ENCODE measurements at places on chromosomes 16 and 17. TPM values are rescaled to one million over a fixed set of nuclear protein-coding genes. Genes with fewer than 3 reads are reported as not detected.

DNA sequence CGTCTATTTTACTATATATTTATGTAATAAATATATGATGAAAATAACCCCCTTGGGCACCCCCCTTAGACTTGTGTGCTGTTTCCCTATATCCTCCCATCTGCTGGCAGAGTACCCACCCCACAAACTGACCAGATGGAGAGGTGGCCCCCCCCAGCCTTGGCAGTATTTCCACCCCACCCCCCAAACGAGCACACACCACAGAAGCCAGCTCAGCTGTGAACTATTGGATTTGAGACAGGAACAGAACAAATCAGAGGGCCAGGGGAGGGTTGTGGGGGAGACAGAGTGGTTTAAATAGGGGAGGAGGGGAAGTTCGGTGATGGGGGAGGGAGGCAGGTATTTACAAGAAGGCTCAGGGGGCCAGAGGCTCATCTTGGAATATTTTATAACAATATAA is 7.8 kb downstream of the NR1D1 start:
- DNase-seq: no peak

- DNase-seq: no peak
Measured at GRCh38 chr17:7382901-7383300, 2.0 kb downstream of the TNK1 start.

GRCh38 chr17:77885678-77886386 is 72.7 kb upstream of the TNRC6C start:
- no peak for DNase-seq

The CCL8 gene
- not detected for total RNA-seq

DNA sequence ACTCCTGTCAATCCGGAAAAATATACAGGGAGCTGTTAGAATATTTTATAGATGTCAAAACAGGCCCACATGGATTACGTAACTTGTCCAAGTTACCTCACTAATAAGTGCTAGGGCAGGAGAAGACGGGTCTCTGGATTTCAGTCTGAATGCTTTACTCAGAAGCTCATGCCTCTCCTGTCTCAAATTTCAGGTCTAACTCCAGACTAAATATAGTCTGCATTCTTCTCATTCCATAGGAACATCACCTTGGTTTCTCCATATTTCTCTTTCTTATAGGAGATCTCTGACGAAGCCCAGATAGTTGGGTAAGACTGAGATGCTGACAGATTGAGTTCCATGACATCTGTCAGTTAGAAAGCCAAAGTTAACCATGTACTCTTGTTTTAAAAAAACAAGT is 174.2 kb downstream of the STX8 start:
- no peak for DNase-seq

DNA sequence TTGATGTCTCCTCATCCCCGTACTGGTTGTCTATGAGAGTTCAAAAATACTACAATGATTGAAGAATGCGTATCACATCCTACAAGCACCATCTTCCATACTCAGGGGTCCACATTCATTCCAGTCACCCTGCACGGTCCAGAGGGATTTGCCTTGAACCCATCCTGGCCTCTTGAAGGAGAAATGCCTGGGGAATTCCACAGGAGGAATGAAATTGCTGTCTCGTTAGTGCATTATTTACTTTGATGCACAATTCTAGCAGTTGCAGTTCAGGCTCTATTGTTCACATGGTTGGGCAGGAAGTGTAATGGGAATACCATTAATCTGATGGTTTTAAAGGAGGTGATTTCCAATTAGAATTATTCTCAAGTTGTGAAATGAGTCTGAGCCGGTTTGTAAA is 369.1 kb upstream of the XYLT1 start:
- no peak for DNase-seq

DNA sequence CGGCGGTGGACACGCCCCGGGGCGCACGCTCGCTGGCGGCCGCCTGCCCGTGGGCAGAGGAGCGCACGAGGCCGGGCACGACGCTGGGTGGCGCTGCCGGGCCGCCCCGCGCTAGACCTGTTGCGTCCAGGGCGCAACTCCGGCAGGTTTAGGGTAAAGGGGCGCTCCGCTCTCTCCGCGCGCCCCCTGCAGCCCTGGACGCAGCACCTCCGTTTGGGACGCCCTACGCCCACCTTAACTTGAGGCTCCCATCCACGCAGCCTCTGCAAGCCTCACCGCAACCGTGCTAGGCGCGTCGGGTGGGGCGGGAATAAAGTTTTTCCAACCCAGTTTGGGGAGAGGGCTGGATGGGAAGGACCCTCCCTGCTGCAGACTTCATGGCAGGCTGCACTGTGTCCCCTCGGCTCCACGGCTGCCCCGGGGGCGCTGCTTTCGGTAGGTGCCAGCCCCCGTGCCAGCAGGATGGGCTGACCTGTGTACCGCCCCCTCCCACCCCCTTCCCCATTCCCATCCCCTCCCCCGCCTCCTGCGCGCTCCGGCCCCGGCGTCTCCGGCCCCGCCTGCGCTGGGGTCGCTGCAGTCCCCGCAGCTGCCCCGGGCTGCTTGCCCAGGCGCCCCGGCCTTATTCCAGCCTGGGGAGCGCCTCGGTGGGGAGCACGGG is at the start of gene SYT17:
Gene SYT17 (plus strand): TSS at position 531 of the 661 bp plus-strand sequence. CDS start 407 bp downstream, outside the sequence.
- peak; percentile 50 for DNase-seq

- no peak for DNase-seq
Measured at GRCh38 chr16:4972938-4973587, 14.9 kb downstream of the SEC14L5 start.

The ZKSCAN2 gene
- 11.6 TPM for total RNA-seq

GRCh38 chr17:71511266-71511995 is 609.4 kb upstream of the SOX9 start:
- no peak for DNase-seq

The ATP6V0D1 gene
- 47.3 TPM for total RNA-seq

The ROGDI gene
- 27.4 TPM for total RNA-seq

DNA sequence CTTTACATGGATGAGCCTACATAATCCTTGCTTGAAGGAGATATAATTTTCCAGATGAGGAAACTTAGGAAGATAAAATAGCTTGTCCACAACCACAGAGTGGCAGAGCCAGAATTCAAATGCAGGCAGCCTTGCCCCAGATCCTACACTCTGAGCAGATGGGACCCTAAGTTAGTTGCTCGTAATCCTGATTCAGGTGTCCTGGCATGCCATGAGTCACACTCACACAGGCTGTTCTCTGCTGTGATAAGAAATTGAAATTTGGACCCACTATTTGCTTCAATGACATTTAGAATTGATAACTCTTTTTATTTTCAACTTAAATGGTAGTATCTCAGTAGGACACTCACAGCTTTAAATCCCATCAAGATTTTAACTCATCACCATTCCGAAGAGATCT is 150.7 kb upstream of the CACNG5 start:
- no peak for DNase-seq

DNA sequence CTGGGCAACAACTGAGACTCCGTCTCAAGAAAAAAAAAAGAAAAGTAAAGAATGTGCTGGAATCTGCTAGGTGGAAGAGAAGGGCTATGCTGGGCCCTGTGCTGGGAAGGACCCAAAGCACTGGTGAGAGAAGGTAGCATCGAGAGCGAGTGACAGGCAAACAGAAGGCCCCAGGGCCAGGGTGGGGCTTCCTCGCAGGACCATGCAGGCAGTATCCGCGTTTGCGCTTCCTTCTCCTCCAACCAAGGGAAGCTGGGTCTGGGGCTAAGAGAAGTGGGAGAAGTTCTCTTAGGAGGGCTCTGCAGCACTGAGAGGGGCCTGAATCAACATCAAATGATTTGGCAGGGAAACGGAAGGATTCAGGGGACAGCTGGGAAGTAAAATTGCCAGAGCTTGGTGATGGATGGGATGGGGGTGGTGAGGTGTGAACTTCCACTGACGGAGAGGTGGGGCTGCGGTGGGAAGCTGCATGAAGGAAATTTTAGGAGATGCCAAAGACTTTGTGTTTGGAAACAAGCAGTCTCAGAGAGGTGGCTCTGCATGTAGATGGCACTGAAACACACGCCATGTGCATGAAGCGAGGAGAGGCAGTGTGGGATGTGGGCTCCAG is 5.2 kb upstream of the ECI1 start:
- no peak for DNase-seq

The RDM1 gene
- 4.8 TPM for total RNA-seq

- DNase-seq: no peak
Measured at GRCh38 chr17:20123209-20123608, 114.0 kb downstream of the SPECC1 start.

DNA sequence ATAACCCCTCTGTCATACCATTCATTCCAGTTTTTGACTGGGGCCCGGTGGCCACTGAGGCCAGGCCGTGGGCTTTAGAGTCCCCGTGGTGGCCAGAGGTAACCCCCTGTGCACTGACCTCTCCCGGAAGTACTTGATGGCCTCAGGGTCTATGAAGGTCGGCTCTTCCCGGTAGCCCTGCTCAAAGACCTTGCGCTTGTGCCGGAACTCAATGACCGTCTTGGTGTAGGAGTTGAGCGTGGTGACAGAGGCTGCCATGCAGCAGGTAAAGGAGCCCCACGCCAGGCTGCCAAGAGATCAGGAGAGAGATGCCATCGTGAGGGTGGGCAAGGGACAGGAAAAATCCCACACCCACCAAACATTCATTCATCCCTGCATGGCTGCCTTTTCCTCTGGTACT is 234.8 kb downstream of the GSG1L start:
- DNase-seq: no peak

DNA sequence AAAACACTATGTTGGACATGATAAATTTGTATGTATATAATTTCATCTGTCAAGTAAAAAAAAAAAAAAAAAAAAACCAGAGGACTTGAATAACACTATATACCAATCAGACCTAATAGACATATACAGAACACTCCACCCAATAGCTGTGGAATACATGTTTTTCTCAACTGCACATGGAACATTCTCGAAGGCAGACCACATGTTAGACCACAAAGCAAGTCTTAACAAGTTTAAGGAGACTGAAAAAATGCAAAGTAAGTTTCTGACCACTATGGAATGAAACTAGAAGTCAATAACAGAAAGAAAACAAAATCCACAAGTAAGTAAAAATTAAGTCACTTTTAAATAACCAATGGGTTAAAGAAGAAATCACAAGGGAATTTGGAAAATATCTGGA is 8.4 kb upstream of the CNTNAP4 start:
- DNase-seq: no peak

GRCh38 chr16:73997971-73998370 is 298.6 kb upstream of the PSMD7 start:
- DNase-seq: no peak

DNA sequence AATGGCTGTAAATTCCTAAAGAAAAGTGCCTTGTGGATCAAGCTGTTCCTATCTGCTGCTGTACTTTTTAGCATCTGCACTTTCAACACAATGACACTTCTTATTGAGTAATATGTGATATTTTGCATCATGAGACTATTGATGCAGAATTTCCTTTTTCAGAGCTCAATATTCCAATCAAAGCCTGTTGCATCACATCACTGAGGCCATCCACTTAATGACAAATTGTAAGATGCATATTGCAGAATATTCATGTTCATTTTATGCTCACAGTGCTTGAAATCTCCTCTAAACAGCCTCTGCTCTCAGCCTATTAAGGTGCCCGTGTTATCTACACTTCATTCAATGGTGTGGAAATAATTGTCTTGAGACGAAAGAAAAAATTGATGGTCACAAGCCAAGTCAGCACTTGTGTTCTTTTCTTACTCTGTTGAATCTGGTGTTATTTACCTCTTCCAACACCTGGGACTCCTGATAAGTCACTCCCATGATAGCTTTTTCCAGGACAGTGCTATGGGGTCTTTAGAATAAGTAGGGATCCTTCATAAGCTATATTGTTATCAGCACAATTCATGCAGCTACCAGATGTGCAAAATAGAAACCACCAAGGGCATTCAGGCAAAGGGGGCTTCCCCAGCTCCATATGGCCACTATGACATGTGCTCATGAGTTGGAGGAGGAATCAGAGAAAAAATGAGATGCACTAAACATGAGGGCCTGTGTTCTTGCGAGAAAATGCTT is 9.3 kb upstream of the SKAP1 start:
- no peak for DNase-seq

GRCh38 chr17:45042346-45043120 is 8.9 kb downstream of the DCAKD start:
- DNase-seq: no peak

The SPEM1 gene
- not detected for total RNA-seq

DNA sequence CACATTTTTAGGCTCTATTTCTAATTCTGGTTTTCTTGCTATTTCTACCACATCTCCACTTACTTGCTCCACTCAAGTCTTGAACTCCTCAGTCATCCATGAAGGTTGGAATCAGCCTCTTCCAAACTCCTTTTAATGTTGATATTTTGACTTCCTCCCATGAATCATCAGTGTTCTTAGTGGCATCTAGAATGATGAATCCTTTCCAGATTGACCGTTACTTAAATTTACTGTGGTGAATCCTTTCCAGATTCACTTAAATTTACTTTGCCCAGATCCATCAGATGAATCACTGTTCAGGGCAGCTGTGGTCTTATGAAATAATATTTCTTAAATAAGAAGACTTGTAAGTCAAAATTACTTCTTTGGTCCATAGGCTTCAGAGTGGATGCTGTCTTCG is 32.4 kb downstream of the CLTC start:
- DNase-seq: no peak

DNA sequence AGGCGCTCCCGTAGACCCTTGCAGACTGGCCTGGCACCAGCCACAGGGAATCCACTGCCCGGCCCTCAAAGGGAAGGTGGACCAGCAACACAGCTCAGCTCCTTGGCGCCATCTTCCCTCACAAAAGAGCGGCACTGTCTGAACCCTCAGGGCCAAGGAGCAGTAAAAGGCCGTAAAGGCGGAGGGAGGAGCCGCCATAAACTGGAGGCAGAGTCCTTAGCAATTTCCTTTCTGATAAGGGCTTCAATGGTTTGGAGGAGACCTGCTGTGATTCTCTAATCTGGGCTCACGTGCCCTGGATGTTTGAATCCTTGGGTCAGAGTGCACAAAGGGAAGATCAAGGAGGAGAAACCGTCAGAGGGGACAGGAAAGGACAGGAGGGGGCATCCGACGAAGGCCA is 15.5 kb upstream of the AXIN2 start:
- DNase-seq: no peak

The EIF4A3 gene
- 146 TPM for total RNA-seq

DNA sequence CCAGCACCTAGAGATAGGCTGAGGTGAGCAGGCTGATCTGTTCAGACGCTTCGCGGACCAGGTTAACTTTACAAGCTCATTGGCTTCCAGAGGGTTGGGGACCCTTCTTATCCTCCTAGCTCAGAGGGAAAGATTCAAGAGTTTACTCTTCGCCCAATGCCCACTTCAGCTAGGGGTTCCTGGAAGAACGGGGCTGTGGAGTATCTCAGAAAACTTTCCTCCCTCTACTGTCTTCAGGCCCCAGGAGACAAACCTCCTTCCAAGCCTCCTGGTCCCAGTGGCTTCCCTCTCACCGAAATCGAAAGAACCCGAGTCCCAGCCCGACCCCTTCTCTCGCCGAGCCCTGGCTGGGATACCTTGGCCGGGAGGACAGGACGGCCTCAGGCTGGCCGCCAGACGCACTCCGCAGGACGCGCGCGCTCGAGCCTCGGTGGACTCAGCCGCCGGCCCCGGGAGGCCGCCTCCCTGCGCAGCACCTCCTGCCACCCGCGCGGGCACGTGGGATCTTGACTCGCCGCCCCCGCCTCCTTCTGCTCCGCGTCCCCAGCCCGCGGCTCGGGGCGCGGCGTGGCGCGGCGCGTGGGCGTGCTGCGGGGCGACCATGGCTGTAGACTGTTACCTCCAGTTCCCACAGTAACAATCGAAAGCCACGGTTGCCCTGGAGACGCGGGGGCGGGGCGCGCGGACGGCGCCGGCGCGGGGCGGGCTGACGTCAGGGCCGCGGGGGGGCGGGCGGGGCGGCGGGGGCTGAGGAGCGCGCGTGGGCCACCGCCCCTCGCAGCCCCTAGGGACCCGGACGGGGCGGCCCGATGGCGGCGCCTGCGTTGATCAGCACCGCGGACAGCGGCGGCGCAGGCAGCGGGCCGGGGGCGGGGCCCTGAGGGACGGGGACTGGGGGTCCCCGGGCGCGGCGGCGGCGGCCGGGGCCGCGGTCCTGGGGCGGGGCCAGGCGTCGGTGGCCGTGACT is 5.3 kb upstream of the HIC1 start:
- peak; percentile 88 for DNase-seq
